GM04503 (cell line): ENCODE measurements at places on chromosomes 11 and 22.

GRCh38 chr22:37758694-37759093 lies 49.0 kb upstream of the GCAT start:
- DNase-seq: no peak

GRCh38 chr11:132588366-132588765 lies 943.9 kb downstream of the OPCML start:
- peak; percentile 21 for DNase-seq

- DNase-seq: no peak
These were observed 114.2 kb downstream of the KCNQ1OT1 start for GRCh38 chr11:2585566-2586086.

DNA sequence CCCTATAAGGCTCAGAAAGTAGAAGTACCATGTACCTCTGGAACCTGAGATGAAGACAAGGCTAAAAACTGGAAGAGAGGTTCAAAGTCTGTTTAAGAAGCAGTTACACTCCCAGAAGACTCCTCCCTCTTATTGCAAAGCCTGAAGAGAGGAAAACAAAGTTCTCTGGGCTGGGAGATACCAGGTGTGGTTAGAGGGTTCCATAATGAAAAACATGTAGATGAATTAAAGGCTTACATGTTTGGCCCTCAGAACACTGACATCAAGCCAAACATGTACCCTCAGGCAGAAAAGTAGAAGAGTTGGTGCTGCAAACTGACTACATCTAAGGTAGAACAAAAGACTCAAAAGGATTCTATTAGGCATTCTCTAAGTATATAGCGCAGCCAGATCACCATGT lies 205.3 kb downstream of the TTC28 start:
- DNase-seq: no peak

DNA sequence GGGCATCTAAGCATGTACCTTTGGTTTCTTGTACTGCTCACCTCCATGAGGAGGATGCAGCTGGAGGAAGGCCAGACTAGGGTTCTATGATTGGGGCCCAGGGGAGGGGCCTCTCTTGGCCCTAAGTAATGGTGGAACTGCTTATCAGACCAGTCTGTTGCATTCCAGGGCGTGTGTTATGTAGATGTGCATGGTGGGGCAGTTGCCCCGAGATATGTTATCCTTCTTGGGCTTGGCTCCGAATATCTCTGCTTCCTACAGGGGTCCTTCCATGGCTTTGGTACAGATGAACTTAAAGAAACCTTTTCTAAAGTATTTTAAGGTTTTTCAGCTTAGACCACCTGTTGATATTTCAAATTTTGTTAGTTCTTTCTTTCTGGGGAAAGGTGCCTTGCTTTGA lies 126.0 kb downstream of the SWAP70 start:
- DNase-seq: no peak

DNA sequence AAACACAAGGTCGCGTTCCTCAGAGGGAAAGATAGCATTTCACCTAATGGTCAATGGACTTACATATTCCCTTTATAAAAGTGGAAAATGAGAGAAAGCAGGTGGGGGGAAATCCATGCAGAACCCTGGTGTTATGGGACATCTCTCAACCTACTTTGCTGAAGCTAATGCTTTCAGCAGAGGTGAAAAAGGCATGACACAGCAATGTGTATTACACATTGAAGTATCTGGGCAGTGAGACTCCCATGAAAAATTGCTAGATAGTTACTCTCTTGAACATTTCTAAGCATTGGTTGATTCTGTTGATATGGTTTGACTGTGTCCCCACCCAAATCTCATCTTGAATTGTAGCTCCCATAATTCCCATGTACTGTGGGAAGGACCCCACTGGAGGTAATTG lies 60.0 kb upstream of the PICALM start:
- no peak for DNase-seq

- no peak for DNase-seq
These were observed 83.2 kb downstream of the BUD13 start for GRCh38 chr11:116689413-116690127.
